ENCODE measurements at places on chromosomes 1 and 21. TPM values are rescaled to one million over a fixed set of nuclear protein-coding genes. Genes with fewer than 3 reads are reported as not detected.

KIRREL1 gene
- 231 TPM for total RNA-seq

LCE1D gene
- not detected for total RNA-seq

LCK gene
- total RNA-seq: not detected

RIPPLY3 gene
- not detected for total RNA-seq

TPTE gene
- not detected for total RNA-seq

TAS1R3 gene
- 0.50 TPM for total RNA-seq

SLC30A10 gene
- not detected for total RNA-seq

BEND5 gene
- 2.7 TPM for total RNA-seq

TEKT2 gene
- 0.38 TPM for total RNA-seq

KRTAP10-7 gene
- not detected for total RNA-seq

PCSK9 gene
- total RNA-seq: 0.53 TPM

LCE1B gene
- not detected for total RNA-seq

All from astrocyte (in vitro differentiated cells and primary cell).